ENCODE measurements at places on chromosomes 7 and 10.

- no peak for DNase-seq
Measured at GRCh38 chr10:72557362-72557761, 68.5 kb downstream of the MICU1 start.

GRCh38 chr10:27998178-27998953 lies 513 bp downstream of the ODAD2 start:
- DNase-seq, result no peak

GRCh38 chr10:66822801-66823200 lies 103.0 kb upstream of the LRRTM3 start:
- DNase-seq, result no peak

- DNase-seq, result no peak
Measured at GRCh38 chr10:60611291-60611747, 167.0 kb upstream of the CDK1 start.

- DNase-seq, result no peak
Measured at GRCh38 chr10:59654007-59654406, 55.6 kb downstream of the SLC16A9 start.

DNA sequence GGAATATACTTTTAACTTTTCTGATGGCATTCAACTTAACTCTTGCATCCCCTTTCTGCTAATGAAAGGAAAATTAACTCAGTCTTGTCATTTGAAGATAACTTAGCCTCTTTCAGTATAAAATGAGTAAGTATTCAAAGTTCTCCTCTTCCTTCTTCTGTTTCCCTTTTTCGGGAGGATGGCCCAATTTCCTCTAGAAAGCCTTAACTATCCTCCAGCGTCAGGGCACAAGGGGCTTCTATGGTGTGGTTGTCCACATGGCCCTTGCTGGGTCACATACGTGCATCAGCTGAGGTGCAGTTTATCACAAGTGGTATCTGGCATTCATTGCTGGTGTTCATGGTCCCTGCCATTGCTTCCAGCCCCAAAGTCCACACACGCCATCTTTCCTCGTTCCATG lies 17.8 kb upstream of the GSAP start:
- DNase-seq, result no peak

DNA sequence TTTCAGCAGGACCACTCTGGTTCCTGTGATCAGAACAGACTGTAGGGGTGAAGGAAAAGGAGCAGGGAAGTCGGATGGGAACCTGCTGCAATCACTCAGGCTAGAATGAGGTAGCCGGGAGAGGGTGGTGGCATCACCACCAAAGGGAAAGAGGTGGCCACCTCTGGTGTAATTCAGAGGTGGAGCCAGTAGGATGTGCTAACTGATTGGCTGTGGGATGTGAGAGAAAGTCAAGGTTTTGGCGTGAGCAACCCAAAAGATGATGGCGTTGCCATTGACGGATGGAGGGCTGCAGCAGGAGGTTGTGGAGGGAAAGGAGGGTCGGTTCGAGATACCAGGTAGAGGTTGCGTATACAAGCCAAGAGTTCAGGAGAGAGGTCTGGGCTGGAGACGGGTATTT lies 7.4 kb upstream of the VSIR start:
- no peak for DNase-seq

DNA sequence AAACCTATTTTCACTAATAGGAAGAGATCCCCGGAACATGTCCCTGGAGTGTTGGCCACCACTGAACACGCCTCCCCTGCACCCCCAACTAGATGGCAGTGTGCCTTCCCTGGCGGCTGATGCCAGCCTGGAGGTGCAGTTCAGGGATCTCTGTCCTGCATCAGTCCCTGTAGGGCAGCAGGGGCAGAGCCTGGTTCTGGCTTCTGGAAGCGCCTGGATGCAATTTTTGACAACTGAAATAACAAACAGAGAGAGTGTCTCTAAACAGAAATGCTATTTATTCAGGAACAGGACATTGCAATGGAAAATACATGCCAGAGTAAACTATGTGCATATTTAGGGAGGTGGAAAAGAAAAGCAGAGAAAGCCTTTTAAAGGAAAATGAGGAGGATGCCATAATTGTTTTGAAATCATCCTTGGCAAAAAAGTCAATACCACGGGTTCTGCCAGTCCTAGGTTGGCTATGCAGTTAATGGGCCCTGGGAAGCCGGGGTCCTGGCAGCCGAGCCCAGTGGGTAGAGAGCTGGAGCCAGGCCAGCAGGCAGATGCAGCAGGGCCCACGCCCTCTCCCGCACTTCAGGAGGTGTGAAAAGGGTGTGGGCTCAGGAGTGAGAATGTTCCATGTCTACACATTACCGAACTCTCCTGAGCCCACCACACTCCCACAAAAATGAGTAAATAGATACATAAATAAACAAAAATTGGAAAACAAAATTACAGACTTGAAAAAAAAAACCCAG lies 18.5 kb downstream of the ANTXRL start:
- no peak for DNase-seq

DNA sequence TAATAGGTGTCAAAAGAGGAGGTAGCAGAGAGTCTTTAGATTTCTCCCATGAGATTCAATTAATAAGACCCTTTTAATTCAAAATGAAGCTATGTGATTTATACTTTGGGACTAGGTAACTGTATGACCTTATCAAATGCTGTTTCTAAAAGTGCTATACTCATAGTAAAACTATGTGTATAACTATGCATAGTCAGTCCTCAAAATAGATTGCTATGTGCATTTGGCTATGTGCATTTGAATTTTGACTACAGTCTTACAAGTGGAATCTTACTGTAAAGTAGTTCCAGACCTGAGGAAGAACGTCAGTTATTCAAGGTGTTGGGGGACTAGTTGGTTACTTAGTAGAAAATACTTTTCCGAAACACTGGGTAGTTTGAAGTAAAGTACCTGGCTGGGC lies 36.9 kb downstream of the ADD3 start:
- DNase-seq, result no peak

DNA sequence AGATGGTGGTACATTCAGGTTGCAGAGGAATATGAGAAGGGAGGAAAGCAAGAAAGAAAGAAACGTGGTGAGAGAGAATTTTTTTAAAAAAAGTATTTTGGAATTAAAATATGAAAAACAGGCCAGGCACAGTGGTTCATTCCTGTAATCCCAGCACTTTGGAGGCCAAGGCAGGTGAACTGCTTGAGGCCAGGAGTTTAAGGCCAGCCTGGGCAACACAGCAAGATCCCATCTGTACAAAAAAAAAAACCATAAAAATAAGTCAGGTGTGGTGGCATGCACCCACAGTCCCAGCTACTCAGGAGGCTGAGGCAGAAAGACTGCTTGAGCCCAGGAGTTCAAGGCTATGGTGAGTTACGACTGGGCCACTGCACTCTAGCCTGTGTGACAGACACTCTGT lies 112.1 kb downstream of the PARD3 start:
- DNase-seq, result no peak

- no peak for DNase-seq
Measured at GRCh38 chr10:12919574-12919973, 81.9 kb downstream of the CCDC3 start.

DNA sequence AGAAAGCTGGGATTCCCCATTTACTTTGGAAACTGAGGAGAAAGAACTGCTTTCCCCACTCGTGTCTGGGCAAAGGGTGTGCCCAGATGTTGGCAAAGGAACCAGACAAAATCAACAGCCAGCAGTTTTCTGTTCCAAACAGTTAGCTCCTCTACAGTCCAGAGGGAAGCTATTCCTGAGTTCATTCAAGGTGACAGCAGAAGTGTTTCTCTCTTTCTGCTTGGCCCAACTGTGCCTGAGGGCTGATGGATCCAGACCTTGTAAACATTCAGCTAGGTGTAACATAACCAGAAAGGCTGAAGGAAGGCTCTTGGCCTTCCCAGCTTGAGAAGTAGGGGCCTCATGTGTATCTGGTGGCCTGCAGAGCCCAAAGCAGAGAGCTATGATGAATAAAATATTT lies 7.0 kb upstream of the ALDH18A1 start:
- DNase-seq, result no peak

DNA sequence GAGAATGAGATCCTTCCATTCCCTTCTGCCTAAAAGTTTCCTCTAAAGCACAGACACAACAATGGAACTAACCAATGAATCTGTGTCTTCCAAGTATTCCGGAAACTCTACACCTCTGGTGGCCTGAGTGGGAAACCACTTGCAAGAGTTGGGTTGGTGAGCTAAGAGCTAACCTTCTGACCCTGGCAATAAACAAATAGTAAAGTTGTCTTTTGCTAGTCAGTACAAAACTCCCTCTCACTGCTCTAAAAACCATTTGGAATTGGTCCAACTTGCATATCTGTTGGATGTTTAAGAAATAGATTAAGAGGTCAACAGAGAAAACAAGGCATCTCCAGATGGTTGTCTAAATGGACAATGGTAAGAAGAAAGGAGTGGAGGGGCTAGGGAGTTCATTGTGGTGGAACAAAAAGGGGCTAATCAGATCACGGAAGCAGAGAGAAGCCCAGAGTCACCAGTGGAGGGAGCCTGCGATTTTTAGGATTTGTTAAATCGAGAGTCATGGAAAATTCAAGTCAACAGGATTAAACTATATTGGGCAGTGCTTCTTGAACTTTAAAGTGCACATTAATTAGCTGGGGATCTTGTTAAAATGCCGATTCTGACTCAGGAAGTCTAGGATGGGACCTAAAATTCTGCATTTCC lies 192.3 kb downstream of the EVX1 start:
- DNase-seq, result no peak

- no peak for DNase-seq
Measured at GRCh38 chr10:71475243-71475871, 78.6 kb downstream of the CDH23 start.

DNA sequence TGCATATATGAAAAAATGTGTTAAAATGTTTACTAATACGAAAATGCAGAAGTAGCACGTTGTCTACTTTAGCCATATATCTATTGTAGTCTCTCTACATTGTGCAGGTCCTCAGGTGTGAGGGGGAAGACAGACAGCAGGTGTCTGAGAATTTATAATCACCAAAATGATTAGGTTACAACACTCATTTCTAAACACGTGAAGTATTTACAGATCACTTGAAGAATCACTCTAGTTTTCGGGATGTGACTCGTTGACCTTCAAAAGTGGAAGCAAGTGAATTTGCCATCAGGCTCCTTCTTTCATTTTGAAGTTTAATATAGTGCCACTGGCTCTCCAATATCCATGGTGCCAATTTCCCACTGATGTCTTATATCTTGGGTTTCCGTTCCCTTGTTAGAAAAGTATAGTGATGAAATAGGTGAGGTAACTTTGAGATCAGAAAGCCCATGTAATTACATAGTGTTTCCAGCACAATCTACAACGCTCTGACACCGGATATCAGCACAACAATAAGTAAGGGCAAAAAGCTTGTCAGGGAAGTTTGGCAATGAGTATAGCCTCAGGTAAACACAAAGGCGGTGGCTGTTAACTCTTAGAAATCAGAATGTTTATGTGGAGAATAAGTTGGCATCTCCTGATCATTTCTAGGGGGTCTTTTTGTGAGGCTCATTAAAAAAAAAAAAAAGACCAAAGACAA lies 57.5 kb upstream of the SP4 start:
- DNase-seq, result no peak

GRCh38 chr10:97331153-97331703 lies 3.3 kb downstream of the FRAT2 start:
- no peak for DNase-seq

DNA sequence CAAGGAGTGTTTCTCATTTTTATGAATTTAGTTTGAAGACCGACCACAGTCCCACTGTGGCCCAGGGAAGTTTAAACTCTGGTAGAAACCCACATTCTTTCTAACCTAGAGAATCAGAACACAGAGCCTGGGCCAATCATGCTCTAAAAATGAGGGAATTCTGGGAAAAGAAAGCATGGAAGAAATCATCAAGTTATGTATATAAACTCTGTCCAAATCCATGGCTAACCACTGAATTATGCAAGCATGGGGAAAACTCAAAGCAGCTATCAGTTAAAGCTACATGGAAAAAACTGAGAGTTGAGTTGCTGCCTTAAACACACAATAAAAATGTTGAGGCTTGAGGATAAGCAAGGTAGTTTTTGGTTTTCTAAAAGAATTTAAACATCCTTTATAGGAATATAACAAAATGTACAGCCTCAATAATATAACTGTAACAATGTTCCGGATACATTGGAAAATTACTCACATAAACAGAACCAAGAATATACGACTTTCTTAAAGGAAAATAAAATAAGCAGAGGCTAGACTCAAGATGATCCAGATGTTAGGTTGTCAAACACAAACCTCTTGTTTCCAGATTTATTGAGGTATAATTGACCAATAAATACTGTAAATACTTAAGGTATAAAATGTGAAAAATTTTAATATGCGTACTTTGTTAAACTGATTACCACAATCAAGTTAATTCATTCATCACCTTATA lies 311.2 kb upstream of the GNAI1 start:
- DNase-seq, result no peak

- no peak for DNase-seq
Measured at GRCh38 chr7:148419856-148420832, 170.4 kb upstream of the C7orf33 start.

DNA sequence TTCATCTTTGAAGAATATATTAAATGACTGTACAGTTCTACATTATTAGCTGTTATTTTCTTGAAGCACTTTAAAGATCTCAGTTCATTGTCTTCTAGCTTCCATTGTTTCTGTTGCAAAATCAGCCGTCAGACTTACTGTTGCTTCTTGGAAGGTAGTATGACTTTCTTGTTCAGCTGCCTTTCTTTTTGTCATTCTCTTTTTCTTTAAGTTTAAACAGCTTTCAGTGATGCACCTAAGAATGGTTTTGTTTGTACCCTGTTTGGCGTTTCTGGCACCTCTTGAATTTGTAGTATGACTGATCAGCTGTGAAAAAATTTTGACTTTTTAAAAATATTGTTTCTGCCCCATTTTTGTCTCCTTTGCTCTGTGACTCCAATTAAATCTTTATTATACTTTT lies 9.3 kb downstream of the MKLN1 start:
- DNase-seq, result no peak

- DNase-seq, result no peak
Measured at GRCh38 chr7:133873631-133874030, 253.5 kb upstream of the LRGUK start.

- no peak for DNase-seq
Measured at GRCh38 chr10:118495499-118495898, 99.9 kb downstream of the PRLHR start.

DNA sequence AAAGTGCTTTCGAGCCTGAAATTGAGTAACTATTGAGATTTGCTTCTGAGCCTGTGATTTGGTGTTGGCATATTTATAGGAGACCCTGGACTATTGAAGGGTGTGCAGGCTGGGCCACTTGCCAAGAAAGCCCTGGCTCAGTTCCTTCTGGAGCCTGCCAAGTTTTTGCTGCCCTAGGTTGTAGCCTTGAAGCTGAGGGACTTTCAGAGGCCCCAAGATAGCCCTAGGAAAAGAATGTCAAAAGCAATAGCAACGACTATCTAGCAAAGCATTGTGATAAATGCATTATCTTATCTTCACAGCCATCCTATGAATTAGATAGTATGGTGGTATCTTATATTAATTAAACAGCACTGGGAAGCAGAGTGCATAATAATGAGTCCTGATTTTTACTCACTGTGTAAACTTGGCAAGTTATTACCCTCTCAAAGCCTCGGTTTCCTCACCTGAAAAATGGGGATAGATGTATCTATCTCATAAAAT lies 473.7 kb upstream of the PODXL start:
- DNase-seq, result no peak

DNA sequence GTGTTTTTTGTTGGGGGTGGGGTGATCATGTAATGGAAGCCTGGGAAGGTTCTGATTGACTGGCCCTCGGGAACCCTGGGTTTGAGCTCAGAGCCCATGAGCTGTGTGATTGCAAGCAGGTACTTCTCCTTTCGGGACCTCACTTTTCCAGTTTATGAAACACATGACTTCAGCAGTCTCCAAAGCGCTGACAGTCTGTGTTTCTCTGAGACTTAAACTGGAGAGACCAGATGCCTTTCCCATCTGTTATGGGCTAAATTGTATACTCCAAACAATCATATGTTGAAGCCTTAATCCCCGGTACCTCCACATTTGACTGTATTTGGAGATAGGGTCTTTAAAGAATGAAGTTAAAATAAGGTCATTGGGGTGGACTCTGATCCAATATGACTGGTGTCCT lies 493.6 kb downstream of the GALNT17 start:
- DNase-seq, result no peak

Data from stimulated activated CD8-positive, alpha-beta memory T cell treated with anti-CD3 and anti-CD28 coated beads, Interleukin-4, amount 100 ng/mL, for 1 hour (primary cell).